ENCODE measurements at places on chromosomes 5 and 9. TPM values are rescaled to one million over a fixed set of nuclear protein-coding genes. Genes with fewer than 3 reads are reported as not detected.

GRCh38 chr5:125085797-125086505 is 339.5 kb upstream of the ZNF608 start:
- H3K27me3 ChIP-seq, result no peaks in the 10 kb centered on the region
- H3K4me3 ChIP-seq, result no peak overlapping the region
- DNase-seq, result no peak
- H3K4me1 ChIP-seq, result no peaks in the 10 kb centered on the region
- no peak overlapping the region for H3K27ac ChIP-seq

DNA sequence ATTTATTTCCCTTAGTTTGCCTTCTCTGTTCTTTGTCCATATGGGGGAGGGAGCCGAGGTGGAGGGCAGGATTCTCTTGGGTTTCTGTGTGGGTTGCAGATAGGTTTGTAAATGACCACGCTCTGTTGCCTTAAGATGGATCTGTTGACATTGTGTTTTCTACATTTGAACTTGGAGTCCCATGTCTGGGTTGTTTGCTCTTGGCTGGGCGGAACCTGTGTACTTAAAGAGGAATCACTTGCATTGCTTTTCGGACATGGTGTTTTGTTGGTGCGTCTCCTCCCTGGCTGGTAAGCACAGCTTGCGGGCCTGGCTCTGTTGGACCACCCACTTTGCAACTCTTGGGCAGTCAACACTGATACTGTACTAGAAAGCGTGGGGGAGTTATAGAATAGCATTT is 45.9 kb downstream of the EHMT1 start:
- no peak overlapping the region for H3K27ac ChIP-seq
- H3K4me3 ChIP-seq, result no peak overlapping the region
- peak; percentile 45 for DNase-seq
- no peaks in the 10 kb centered on the region for H3K4me1 ChIP-seq

DNA sequence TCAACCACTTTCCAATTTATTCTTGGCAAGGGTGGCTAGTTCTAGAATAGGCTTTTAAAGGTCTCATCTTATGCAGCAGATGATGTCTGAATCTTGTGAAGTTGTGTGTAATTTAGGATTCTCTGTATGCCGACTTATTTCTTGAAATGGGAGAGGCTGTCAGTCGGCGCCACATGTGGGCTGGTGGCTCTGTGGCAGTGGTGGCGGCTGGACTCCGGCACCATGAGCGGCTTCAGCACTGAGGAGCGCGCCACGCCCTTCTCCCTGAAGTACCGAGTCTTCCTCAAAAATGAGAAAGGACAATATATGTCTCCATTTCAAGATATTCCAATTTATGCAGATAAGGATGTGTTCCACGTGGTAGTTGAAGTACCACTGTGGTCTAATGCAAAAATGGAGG is 8.3 kb upstream of the ATP6V0E1 start:
- no peak overlapping the region for H3K27ac ChIP-seq
- H3K4me3 ChIP-seq, result no peak overlapping the region
- no peak for DNase-seq

DNA sequence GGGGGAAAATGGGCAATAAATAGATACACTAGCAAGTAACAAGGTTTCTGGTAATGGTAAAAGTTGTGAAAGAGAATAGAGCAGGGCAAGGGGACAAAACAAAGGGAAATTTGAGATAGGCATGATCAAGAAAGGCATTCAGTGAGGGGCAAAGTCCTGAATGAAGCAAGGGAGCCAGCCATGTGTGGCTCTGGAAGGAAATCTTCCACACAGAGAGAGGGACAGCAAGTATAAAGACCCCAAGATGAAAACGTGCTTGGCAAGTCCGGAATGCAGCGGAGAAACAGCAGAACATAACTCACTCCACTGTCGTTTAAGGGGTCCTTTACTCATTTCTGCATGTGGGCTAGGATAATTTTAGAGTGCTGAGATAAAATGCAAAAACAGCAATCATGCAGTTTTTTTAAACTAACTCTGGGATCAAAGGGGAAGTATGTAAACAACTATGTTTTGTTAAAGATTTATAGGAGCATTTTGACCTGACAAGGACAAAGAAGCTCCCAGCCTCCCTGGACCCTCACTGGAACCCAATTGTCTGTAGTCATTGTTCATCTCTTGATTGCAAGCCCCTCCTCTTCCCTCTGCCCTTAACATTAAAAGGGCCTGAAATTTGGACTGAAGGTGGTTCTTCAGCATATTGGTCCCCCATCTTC is 22.9 kb upstream of the AOPEP start:
- no peaks in the 10 kb centered on the region for H3K4me1 ChIP-seq
- no peak overlapping the region for H3K4me3 ChIP-seq

DNA sequence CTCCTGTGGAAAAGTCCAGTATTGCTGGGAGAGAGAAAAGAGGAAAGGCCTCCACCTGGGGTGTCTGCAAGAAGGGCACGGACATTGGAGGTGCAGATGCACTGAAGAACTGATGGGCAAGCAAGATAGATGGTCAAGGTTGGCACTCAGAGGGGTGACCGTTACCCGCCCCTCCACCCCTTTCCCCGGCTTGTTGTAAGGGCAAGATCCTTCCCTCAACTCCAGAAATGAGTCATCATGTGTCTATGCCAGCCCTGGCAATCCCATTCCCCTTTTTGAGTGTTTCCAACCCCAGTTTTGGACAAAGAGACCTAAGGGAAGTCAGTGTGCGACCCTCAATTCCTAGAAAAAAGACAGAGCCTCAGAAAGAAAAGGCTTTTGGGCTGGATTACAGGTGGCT is 34.9 kb upstream of the ATP6V1G1 start:
- no peaks in the 10 kb centered on the region for H3K36me3 ChIP-seq
- H3K4me1 ChIP-seq, result no peaks in the 10 kb centered on the region
- no peak overlapping the region for H3K27ac ChIP-seq
- no peak for DNase-seq

GRCh38 chr5:157516626-157517325 is 56.8 kb downstream of the NIPAL4 start:
- no peaks in the 10 kb centered on the region for H3K27me3 ChIP-seq
- no peak overlapping the region for H3K4me3 ChIP-seq
- H3K36me3 ChIP-seq, result no peaks in the 10 kb centered on the region
- no peak for DNase-seq
- H3K27ac ChIP-seq, result peak overlapping the region; percentile 58

- H3K4me3 ChIP-seq, result peak overlapping the region; percentile 4
- H3K27me3 ChIP-seq, result no peaks in the 10 kb centered on the region
- peak overlapping the region; percentile 43 for H3K27ac ChIP-seq
These were observed 18.1 kb downstream of the FYB1 start for GRCh38 chr5:39201160-39201780.

DNA sequence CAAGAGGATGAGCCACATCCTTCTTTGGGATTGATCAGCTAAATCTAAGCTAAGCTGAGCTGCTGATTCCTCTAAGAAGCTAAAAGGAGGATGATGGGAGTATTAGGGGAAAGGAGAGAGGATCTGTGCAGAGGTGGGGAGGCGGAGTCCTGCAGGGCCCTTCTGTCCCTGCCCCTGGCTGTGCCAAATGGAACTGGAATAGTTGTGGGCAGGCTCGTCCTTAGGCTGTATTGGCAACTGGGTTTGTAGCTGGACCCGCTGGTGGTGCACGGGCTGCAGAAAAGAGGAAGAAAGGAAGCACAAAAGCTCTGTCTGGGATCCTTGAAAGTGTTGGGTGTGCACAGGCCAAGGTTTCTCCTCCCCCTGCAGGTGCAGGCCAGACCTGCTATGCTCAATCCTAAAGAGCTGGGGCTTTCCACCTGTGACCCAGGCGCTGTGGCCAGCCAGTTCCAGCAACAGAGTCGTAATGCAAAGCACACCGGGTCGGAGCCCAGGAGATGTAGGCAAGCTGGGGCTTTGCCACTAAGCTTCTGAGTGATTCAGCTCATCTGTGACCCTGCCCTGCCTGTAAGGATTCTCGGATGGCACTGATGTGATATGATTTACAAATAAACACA is 9.8 kb downstream of the CLTB start:
- DNase-seq, result no peak
- peaks cover 24% of the 10 kb centered on the region for H3K4me1 ChIP-seq
- no peaks in the 10 kb centered on the region for H3K27me3 ChIP-seq

DNA sequence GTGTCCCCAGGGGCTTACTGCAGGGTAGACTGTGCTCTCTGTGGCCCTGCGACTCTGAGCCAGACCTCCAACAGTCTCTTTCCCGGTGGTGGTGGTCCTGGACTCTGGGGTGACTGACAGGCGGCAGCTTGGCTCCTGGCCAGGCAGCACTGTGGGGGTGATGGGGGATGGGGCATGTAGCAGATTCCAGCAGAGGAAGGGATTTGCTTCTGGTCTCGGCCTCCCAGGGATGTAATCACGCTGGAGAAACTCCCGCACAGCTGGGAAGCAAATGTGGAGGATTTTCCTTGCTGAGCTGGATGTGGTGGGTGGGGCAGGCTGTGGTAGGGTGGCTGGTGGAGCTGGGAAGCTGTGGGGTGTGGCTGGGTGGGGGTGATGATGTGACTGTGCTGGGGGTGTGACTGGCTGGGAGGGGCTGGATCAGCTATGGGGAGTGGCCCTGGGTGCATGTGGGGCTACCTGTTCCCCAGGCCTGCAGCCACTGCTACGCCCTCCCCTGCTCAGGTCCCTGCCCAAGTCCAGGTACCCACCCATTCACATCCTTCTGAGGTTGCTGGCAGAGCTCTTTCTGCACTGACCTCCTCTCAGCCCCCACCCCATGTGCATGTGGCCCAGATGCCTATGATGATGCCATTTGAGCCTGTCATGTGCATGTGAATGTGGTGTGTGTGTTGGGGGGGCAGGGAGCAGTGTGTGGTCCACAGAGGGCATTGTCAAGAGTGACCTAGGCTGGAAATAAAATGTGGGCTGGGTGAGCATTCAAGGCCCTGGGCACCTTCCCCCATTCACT is 3.8 kb downstream of the NDST1 start:
- DNase-seq, result peak; percentile 95
- H3K27ac ChIP-seq, result peak overlapping the region; percentile 84
- peaks cover 54% of the 10 kb centered on the region for H3K4me1 ChIP-seq

- no peaks in the 10 kb centered on the region for H3K27me3 ChIP-seq
- no peak overlapping the region for H3K4me3 ChIP-seq
- no peaks in the 10 kb centered on the region for H3K36me3 ChIP-seq
- H3K27ac ChIP-seq, result peak overlapping the region; percentile 39
- peaks cover 11% of the 10 kb centered on the region for H3K4me1 ChIP-seq
- no peak for DNase-seq
These were observed 15.9 kb downstream of the STOM start for GRCh38 chr9:121354141-121354540.

DNA sequence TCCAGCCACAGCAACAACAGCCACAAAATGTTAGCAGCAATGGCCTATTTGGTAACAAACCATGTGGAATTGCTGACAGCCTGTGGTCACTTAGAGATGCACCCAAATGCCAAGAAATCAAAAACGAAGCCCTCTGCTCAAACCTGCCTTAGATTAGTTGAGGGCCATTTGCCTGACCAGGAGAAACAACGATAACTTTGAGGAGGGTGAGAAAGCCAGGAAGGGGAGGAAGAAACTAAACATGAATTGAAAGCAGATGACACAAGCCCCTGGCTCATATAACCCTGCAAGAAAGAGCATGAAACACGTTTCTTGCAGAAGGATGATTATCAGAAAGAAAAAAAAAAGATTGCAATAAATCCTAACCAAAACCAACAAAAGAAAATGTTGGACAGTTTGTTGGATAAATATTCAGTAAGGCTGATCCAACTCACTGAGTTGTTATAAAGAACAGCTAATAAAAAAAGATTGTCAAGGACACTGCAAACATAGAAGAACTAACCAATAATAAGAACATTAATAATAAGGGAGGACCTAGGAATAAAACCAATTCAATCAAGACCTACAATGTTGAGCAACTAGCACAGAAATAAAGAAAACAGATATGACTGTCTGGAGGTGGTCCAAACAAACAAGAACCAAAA is 140.5 kb upstream of the SLC30A5 start:
- H3K4me1 ChIP-seq, result no peaks in the 10 kb centered on the region
- H3K36me3 ChIP-seq, result no peaks in the 10 kb centered on the region
- no peaks in the 10 kb centered on the region for H3K27me3 ChIP-seq
- no peak for DNase-seq

DNA sequence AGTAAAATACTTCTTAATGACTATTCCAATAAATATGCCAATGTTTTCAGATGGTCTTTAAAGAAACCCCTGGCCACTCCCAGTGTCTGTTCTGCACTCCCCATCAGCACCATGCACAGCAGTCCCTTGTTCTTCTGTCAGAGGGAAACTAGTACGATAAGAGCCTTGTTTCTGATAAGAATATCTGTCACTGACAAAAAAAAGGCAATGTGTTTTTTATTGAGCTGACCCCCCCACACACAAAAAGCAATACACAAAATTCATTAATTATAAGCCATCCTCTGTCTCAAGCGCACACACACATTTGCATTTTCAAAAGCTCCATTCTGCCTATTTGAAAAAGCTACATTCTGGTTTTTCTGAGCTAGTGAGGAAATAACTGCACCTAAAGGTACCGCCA is 119.1 kb downstream of the ENC1 start:
- no peak overlapping the region for H3K27ac ChIP-seq
- H3K36me3 ChIP-seq, result no peaks in the 10 kb centered on the region
- H3K27me3 ChIP-seq, result no peaks in the 10 kb centered on the region

GRCh38 chr5:80712919-80713318 is 58.1 kb upstream of the DHFR start:
- no peaks in the 10 kb centered on the region for H3K4me1 ChIP-seq
- no peak overlapping the region for H3K4me3 ChIP-seq

- no peak overlapping the region for H3K4me3 ChIP-seq
- H3K36me3 ChIP-seq, result no peaks in the 10 kb centered on the region
- H3K27ac ChIP-seq, result no peak overlapping the region
- no peak for DNase-seq
- H3K4me1 ChIP-seq, result no peaks in the 10 kb centered on the region
- H3K27me3 ChIP-seq, result no peaks in the 10 kb centered on the region
These were observed 41.9 kb downstream of the GPBP1 start for GRCh38 chr5:57215629-57216195.

GRCh38 chr9:85522459-85523092 is 219.2 kb downstream of the AGTPBP1 start:
- no peaks in the 10 kb centered on the region for H3K27me3 ChIP-seq
- H3K4me3 ChIP-seq, result peak overlapping the region; percentile 5
- H3K27ac ChIP-seq, result no peak overlapping the region
- DNase-seq, result no peak
- no peaks in the 10 kb centered on the region for H3K4me1 ChIP-seq

DNA sequence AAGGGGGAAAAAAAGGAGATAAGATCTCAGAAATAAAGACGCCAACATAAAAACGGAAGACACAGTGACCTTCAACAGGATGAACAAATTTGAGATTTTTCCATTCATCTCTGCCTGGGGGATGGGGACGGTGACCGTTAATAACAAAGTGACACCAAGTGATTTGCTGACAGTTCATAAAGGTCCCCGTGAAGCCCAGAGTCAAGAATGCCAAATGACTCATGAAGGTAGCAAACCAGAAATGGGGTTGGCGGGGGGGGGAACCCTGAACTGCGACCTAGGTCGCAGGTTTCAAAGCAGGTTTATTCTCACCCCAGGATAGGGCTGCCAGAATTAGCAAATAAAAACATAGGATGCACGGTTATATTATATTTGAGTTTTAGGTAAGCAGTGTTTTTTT is 21.1 kb upstream of the SHB start:
- H3K4me3 ChIP-seq, result no peak overlapping the region
- no peaks in the 10 kb centered on the region for H3K4me1 ChIP-seq
- no peak overlapping the region for H3K27ac ChIP-seq
- no peaks in the 10 kb centered on the region for H3K27me3 ChIP-seq
- H3K36me3 ChIP-seq, result no peaks in the 10 kb centered on the region

GRCh38 chr9:17165764-17166163 is 30.9 kb downstream of the CNTLN start:
- H3K27me3 ChIP-seq, result no peaks in the 10 kb centered on the region
- H3K4me1 ChIP-seq, result no peaks in the 10 kb centered on the region
- H3K27ac ChIP-seq, result no peak overlapping the region
- H3K4me3 ChIP-seq, result no peak overlapping the region

C5orf52 gene
- total RNA-seq, result 5.5 TPM

TMEM252 gene
- not detected for total RNA-seq

FREM1 gene
- 1.1 TPM for total RNA-seq

PCDHB9 gene
- total RNA-seq, result 0.53 TPM

FRRS1L gene
- 1.8 TPM for total RNA-seq
